ENCODE measurements at places on chromosomes 4 and X. TPM values are rescaled to one million over a fixed set of nuclear protein-coding genes. Genes with fewer than 3 reads are reported as not detected.

GRCh38 chrX:110086916-110087484 lies 84.1 kb downstream of the TMEM164 start:
- DNase-seq: no peak

GRCh38 chrX:153968754-153969124 lies 2.9 kb downstream of the HCFC1 start:
- DNase-seq: no peak

DNA sequence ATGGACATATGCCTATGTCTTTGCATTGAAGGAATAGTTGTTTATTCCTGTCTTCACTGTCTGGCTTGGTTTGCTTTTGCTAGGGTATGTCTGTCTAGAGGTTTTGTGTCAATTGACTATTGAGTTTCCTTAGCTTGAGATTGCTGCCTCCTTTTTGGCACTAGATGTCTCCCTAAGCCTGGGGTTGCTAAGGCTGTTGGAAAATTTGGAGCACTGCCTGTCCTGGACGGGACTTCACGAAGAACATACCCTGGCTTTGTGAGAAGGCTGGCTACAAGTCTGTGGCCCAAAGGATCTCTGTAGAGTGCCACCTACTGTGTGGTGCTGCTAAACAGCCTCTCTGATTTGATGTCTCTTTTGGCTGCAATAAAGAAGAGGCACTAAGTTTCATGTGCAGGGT lies 183.8 kb upstream of the NUDT10 start:
- no peak for DNase-seq

DNA sequence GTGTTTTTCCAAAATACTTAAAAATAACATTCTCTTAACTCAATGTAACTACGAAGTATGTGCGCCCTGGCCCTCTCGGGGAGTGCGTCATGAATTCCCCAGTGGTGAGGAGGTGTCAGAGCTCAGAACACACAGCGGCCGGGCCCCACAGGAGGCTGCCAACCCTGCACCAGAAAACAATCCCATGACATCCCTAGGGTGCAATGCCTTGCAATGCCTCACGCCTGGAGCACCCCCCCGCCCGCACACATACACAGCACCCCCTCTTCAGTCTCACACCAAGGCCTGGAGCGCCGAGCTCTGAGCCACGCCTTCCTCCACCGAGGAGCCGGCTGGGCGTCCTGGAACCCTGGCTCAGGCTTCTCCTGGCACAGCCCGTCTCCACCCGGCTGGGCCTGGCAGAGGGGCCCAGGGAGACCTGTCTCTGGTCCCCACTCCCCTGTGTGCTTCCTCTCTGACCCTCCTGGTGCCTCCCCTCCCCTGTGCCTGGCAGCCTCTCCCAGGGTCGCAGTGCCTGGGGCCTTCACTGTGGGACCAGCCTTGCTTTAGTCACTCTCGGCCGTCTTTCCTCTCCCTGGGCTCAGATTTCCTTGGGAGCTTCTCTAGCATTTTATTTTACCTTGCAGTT lies 108.2 kb upstream of the ADRA2C start:
- DNase-seq: no peak

DNA sequence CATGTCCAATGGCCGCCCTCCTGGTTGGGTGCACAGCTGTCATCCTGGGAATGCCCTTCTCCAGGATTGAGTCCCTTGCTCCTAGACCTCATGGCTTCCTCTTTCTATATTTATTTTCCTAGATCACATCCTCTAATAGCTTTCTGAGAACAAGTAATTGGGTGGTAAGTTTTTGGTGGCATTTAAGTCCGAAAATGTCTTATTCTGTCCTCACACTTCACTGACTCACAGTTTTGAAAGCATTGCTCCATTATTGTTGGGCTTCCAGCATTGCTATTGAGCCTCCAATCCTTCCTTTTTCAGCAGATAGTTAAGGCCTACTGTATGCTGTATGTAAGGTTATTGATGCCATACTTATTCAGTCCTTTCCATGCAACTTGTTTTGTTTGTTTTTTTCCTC lies 25.9 kb downstream of the PGM2 start:
- no peak for DNase-seq

DNA sequence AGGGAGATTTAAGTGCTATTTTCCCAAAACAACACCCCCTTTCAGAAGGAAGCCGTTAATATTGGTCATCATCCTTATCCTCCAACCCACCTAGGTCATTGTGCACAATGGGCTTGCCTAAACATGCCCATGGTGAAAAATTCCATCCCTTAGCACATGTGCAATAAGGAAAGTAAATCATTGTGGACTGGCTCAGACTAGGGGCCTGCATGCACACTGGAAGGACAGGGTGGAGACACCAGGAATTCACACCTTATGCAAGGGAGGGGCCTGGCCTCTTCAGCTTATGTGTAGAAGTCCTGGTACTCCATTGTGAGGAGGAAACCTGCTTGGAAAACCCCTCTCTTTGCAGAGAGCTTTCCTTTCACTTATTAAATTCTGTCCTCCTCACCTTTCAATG lies 311.4 kb upstream of the NDST4 start:
- DNase-seq: no peak

DNA sequence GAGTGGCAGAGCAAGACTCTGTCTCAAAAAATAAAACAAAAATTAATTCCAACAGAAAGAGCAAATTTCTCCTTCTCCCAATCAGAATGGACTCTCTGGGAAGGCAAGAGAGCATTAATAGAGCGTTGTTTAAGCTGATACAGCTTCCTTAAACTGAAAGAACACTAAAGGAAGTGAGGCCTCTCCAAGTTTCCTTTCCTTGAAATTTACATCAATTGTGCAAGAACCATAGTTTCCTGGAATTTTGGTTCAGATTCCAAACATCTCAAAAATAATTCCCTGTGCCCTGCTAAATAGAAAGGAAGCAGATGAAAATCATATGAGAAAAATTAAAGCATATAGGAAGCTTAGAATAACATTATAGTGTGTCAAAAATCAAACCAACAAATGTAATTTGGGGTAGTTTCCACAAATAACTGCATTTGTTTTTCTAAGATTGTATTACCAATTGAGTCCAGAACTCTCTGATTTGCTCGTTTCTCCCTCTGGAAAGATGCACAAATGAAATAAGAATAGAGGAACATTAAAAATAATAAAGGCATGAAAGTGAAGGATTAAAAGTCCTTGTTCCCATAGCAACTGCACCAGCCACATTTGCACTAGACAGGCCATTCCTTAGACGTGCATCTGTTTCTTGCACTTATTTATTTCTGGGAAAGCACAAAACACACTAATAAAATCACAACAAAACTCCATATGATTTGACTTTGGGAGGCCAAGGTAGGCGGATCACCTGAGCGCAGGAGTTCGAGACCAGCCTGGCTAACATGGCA lies 3.7 kb upstream of the FAM241A start:
- DNase-seq: no peak

Gene SATL1
- 0.16 TPM for total RNA-seq

DNA sequence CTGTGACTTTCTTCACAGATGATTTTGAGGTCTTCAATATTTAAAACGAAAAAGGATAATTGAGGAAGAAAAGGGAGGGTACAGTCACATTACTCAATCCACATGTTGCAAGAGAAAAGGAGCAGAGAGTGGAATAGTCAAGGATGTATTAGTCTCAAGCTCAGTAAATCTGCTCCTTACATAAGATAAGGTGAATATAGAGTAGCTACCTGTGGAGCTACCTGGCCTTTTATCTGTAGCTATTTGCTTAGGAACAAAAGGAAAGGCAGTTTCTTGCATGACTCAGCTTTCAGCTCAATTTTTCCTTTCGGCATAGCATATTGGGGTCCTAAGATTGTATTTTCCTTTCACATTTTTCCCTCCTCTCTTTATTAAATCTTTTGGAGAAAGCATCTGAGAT lies 26.3 kb upstream of the ACTRT1 start:
- DNase-seq: no peak

DNA sequence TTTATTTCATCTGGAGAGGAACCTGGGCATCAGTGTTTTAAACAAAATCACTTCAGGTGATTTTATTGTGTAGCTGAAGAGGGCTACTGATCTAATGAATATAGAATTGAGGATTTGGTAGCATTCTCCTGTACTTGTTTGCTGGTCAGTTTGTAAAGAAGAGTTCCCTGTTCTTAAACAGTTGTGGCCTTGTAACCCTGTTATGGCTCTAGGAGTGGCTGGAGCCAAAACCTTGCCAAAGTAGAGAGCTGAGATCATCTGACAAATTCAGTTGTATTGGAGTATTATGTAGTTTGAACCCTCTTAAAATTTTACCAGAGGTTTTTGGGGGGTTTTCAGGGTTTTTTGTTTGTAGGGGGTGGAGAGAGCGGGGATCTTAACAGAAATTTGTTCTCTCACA lies 36.5 kb downstream of the USP9X start:
- no peak for DNase-seq

- no peak for DNase-seq
These were observed 27.1 kb downstream of the CFAP299 start for GRCh38 chr4:80362578-80363181.

DNA sequence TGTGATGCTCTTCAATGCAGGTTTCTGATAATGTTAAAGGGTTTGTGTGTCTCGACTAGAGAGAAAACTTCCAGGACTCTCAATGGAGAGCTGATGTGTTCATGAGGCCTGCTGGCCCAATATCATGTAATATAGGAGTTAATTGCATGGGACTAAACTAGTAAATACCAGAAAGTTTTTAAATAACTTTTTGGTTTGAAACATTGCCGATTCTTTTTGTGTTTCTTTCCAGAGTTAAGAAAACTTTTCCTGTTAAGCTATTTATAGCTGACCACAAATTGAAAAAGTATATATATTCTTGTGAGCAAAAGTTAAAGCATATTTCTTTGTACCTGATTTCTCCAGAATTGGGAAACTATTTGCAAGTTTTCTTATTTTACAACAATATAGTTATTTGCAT lies 49.7 kb downstream of the FAM9B start:
- no peak for DNase-seq

- DNase-seq: no peak
These were observed 177.8 kb upstream of the ATP6AP2 start for GRCh38 chrX:40402831-40403533.

Gene TMSB15C
- 4.7 TPM for total RNA-seq

Gene NPNT
- 4.4 TPM for total RNA-seq

Gene ADGRA3
- 21.8 TPM for total RNA-seq

DNA sequence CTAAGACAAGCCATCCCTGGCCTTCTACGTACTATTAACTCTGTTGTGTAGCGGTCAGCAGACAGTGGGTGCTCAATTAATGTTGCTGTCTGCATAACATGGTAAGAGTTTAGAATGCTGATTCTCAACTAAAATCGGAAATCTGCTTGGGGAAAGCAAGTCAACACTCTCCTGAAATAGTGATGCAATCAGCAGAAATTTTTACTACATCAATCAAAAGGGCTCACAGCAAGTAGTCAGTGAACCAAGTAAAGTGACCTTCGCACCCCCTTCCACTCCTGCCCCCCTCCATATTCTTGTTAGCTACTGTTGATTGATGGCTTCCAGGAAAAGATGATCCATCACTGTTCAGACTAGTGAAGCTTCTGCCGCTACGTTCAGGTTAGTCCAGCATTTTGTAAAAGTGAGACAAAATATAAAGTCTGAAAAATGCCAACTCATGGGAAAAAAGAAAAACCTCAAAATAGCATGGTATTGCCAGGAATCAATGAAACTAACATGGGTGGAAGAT lies 247.9 kb downstream of the HNRNPD start:
- no peak for DNase-seq

- no peak for DNase-seq
These were observed 72.1 kb downstream of the PARM1 start for GRCh38 chr4:75004755-75005668.

- DNase-seq: no peak
These were observed 53.5 kb upstream of the SMIM31 start for GRCh38 chr4:164700471-164700870.

- DNase-seq: no peak
These were observed 1.3 kb downstream of the G3BP2 start for GRCh38 chr4:75671802-75672421.

DNA sequence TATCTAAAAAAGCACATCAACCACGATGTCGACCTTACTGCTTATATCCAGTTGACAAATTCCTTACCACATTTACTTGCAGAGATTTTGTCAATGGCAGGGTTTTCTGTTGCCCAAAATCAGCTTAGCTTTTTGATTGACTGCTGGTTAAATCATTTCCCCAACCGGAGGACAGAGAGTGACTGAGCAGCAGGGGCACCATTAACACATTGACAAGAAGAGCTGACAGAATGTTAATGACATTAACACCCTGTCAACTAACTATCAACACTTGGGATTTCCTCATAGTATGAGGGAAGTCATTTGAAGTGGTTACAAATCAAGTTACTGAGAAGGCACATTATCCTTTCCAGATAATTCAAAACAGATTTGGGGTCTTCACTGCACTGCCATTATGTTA lies 368.4 kb downstream of the RPA4 start:
- DNase-seq: no peak

DNA sequence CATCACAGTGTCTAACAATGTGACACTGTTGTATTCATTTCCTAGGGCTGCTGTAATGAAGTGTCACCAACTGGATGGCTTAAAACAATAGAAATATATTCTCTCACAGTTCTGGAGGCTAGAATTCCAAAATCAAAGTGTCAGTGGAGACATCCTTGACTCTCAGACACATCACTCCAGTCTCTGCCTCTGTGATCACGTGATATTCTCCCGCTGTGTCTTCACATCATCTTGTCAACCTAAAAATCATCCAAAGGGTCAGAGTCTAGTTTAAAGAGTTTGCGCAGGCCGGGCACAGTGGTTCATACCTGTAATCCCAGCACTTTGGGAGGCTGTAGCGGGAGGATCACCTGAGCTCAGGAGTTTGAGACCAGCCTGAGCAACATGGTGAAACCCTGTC lies 36.6 kb upstream of the HPSE start:
- DNase-seq: no peak

- no peak for DNase-seq
These were observed 106.1 kb downstream of the UCHL1 start for GRCh38 chr4:41362621-41363383.

Gene TAF1
- total RNA-seq: 92.5 TPM

Gene STPG2
- not detected for total RNA-seq

Gene ZMYM3
- 22.4 TPM for total RNA-seq

DNA sequence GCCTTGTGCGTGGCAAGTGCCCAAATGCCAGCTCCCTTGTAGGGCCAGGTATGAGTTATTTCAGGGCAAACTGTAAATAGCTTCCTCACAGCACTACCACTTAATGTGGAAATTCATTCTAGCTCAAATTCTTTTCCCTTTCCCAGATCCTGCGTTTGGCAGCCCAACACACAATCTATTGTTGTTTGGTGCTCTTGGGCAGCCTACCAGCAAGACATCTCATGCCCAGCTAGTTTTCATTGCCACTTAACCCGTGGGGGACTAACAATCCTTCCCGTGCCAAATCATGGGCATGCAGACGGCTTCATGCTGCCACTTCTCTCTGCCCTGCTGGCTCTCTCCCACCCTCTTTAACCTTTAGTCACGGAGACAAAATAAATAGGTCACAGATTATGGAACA lies 454.2 kb downstream of the GRIA2 start:
- DNase-seq: no peak

DNA sequence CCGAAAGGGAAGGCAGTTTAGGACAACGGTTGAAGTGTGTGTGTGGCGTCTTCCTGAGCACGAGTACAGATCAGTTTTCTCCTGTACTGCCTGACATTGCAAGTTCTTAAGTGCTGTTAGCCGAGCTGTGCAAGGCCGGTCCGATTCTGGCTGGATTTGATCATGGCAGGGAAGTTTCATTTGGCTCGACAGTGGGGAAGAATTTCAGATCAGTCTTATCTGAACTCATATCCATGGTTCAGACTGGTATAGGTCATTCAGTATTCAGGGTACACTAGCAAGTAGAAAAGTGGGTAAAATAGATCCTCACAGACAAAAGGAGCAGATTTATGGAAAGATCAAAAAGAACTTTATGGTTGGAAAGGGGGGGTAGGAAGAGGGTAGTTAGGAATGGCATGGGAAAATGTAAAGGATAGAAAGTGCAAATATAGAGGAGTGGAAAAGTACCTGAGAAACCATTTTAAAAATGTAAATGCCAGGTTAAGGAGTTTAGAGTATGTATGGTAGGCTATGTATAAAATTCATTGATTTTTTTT lies 716 bp downstream of the THAP9 start:
- no peak for DNase-seq
